ENCODE measurements at places on chromosomes 4 and X. TPM values are rescaled to one million over a fixed set of nuclear protein-coding genes. Genes with fewer than 3 reads are reported as not detected.

DNA sequence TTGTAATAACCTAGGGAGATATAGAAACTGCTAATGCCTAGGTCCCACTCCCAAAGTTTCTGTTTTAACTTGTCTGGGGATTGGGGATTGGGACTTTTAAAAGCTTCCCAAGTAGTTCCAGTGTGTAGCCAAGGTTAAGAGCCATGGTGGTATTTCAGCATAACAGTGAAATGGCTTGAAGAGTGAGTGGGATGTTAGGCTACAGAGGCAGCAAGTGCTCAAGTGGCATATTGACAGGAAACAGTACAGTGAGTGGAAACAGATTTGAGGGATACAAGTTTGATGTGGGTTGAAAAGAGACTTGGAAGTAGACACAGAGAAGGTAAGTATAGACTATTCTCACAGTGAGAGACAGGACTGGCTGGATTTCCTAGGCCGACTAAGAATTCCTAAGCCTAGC is 217.6 kb upstream of the CNKSR2 start:
- DNase-seq, result no peak
- H3K27ac ChIP-seq, result no peak overlapping the region
- H3K4me1 ChIP-seq, result no peaks in the 10 kb centered on the region

DNA sequence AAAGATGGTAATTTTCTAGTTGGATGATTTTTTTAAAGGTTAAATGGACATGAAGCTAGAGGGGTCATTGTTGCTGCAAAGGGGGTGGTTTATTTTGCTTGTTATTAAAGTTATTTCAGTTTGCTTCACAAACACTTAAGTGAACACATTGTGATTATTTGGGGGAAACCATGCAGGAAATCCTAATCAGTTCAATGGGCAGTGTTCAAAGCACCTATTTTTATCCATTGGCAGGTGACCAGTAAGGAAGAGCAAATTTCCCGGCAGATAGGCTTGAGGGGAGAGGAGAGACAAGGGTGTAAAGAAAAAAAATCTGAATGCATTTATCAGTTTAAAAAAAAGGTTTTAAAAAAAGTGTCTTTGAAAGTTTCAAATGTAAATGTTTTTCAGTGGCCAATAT is 17.6 kb downstream of the GPR174 start:
- no peaks in the 10 kb centered on the region for H3K27me3 ChIP-seq
- no peaks in the 10 kb centered on the region for H3K4me1 ChIP-seq
- no peak overlapping the region for H3K27ac ChIP-seq
- H3K36me3 ChIP-seq, result no peaks in the 10 kb centered on the region
- no peak overlapping the region for H3K4me3 ChIP-seq

PPP2R2C gene
- total RNA-seq, result 0.09 TPM

INTU gene
- 11.4 TPM for total RNA-seq

Measured in upper lobe of right lung (tissue), 1 donor.